Daoy (cell line): ENCODE measurements at places on chromosomes 7 and 10.

DNA sequence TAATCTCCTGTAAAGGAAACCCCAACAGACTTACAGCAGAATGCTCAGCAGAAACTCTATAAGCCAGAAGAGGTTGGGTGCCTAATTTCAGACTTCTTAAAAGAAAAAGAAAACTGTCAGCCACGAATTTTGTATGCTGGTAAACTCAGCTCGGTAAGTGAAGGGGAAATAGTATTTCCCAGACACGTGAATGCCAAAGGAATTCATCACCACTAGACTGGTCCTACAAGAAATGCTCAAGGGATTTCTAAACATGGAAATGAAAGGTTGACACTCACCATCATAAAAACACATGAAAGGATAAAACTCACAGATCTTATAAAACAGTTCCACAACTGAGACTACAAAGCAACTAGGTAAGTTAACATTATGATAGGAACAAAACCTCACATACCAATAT is 68.6 kb downstream of the GLCCI1 start:
- DNase-seq, result no peak

- peak; percentile 19 for DNase-seq
Measured at GRCh38 chr7:124603066-124603465, 162.5 kb downstream of the GPR37 start.

- DNase-seq, result no peak
Measured at GRCh38 chr10:103842605-103843004, 12.8 kb downstream of the SH3PXD2A start.

- DNase-seq, result peak; percentile 65
Measured at GRCh38 chr7:46153951-46154787, 233.1 kb upstream of the IGFBP3 start.

- DNase-seq, result no peak
Measured at GRCh38 chr7:131111792-131112191, 215.9 kb upstream of the MKLN1 start.

GRCh38 chr10:133097961-133098360 is 10.2 kb downstream of the ADGRA1 start:
- no peak for DNase-seq

GRCh38 chr7:57305192-57305748 is 144.7 kb upstream of the ZNF716 start:
- no peak for DNase-seq

DNA sequence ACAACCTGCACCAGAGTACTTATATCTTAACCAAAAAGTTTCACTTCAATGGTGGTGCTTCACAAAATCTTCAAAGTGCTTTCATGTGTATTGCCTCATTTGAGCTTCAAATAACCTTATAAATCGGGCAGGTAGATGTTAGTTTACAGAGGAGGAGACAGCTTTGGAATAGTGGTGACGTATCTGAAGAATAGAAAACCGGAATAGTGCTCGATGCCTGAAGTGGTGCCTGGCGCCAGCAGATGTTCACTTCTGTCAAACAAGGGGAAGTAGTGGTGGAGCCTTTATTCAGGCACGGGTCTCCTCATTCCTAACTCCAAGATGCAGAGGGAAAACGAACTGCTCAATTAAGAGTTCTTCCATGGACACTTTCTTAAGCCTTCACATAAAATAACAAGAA is 58.1 kb downstream of the NHLRC2 start:
- DNase-seq, result no peak

DNA sequence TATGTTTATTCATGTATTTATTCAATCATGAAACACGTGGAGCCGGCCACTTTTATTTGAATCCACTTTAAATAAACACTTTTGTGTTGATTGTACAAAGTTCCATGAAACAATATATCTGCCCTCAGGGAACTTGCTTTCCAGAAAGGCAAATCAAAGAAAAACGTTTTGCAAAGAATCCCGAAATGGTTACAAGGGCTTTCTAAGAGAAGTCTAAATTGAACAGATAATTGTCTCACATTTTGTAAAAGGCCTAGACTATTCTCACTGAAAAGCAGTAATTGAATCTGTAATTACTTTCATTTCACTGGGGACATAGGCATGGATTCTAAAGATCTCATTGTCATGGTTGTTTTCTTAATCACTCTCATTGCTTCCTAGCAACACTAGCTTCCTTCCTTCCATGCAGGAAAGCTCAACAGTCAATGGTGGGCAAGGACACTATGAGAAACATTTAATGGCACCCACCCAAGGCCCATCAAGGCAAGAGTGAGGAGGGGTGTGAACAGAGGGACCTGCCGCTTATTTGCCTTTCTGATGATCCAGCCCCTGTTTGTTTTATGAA is 622.4 kb upstream of the C7orf33 start:
- no peak for DNase-seq

DNA sequence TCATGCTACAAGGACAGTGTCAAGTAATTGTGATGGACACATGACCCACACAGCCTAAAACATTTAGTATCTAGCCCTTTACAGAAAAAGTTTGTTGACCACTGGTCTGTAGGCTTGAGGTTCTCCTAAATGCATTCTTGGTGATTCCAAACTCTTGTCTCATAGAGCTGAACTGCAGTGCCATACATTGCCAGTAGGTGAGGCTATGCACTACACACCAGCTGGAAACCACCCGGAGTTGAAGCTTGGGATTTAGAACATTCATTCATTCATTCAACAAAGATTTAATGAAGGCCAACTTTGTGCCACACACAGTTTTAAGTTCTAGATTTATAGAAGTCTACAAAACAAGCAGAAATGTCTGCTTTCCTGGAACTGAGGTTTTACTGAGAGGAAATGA is 77.3 kb upstream of the TCF7L2 start:
- no peak for DNase-seq

DNA sequence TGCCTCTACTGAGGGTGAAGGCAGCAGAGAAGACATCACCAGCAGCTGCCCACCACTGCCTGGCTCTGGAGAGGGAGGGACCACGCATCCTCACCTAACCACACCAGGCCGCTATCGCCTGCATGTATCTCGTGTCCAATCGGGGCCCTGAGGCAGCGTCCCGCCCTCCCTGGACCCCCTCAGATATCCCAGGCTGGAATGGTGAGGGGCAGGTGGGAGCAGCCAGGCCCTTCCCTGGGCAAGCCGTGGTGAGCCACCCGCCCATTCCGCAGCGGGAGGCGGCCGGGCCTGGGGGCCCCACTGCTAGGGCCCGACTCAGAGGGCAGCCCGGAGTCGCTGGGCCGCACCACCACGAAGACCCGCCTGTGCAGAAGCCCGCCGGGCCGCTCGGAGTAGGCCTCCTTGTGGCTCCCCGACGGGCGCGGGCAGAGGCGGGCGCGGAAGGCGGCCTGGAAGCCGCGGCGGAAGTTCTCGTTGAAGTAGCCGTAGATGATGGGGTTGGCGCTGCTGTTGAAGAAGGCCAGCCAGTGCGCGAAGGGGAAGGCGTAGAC is 21.6 kb upstream of the PPA1 start:
- no peak for DNase-seq

DNA sequence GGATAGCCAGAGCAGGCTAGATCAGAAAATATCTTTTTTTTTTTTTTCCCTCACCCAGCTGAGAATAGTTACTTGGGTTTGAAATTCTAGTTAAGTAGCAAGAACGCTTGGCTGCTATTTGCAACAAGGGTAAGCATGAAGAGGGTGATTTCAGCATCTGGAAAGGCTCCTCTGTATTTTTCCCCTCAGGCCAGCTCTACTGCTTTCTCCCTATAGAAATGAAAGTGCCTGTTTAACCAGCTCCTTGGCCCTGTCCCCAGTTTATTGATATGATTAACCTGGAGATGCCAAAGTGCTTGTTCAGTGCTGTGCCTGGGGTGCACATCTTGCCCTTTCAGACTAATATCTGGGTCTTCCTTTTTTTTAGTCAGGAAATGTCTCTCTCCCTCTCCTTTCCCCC is 37.1 kb downstream of the AP3M1 start:
- no peak for DNase-seq

- DNase-seq, result no peak
Measured at GRCh38 chr7:22629056-22629455, 97.9 kb upstream of the IL6 start.

- no peak for DNase-seq
Measured at GRCh38 chr10:78292250-78292981, 258.8 kb downstream of the RPS24 start.

GRCh38 chr10:28496481-28496961 is 36.4 kb upstream of the WAC start:
- no peak for DNase-seq

- peak; percentile 80 for DNase-seq
Measured at GRCh38 chr7:116802746-116803152, 59.6 kb upstream of the CAPZA2 start.

DNA sequence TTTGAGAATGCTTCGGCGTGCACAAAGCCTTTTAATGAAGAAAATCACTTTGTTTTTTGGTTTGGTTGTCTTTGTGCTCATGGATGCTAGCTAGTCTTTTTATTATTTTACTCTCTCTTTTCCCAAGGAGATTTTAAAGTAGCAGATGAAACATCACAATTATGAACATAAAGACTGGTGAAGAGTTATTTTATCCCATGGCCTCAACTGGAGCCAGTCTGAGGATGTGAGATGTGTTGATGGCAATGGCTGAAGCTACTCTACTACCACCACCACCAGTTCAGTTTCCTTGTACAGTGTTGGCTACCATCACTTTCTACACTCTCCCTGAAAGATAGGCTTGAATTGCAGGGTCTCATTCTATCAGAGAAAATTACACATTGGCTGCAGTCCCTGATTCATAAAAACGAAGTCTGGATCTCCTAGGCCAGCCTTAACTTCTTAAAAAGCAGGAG is 494 bp upstream of the HERC4 start:
- no peak for DNase-seq

GRCh38 chr7:54179321-54180029 is 362.7 kb upstream of the VSTM2A start:
- no peak for DNase-seq

- no peak for DNase-seq
Measured at GRCh38 chr10:36017137-36017536, 375.0 kb upstream of the FZD8 start.

- DNase-seq, result no peak
Measured at GRCh38 chr10:69374242-69374641, 42.5 kb downstream of the TACR2 start.

- no peak for DNase-seq
Measured at GRCh38 chr7:35988818-35989217, 164.2 kb upstream of the EEPD1 start.

- peak; percentile 89 for DNase-seq
Measured at GRCh38 chr7:92809760-92810573, 26.4 kb downstream of the CDK6 start.

GRCh38 chr7:24143547-24143946 is 140.4 kb upstream of the NPY start:
- DNase-seq, result peak; percentile 81

- DNase-seq, result no peak
Measured at GRCh38 chr10:11284291-11285085, 266.8 kb downstream of the CELF2 start.
